Bone marrow (tissue), 2 donors: ENCODE measurements at places on chromosomes 3 and 15.

DNA sequence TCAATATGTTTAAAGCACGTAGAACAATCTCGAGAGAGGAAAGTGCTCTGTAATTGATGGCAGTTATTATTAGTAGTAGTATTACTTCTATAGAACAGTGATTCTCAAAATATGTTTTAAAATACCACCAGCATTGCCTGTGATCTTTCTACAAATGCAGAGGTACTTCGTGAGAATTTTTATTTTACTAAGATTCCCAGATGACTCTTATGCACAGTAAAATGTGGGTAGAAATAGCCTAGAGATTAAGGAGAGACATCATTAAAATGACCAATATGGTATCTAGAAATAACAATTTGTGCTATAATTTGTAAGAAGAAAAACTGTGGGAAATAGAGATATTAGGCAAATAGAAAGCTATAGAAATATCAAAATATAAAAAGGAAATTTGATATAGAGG, 157.9 kb downstream of the SUCNR1 start:
- DNase-seq, result no peak

GRCh38 chr3:51933471-51934138, 8.1 kb downstream of the RRP9 start:
- no peak for DNase-seq

- DNase-seq, result no peak
Observed at GRCh38 chr3:97992547-97993173, 20.4 kb upstream of the RIOX2 start.

DNA sequence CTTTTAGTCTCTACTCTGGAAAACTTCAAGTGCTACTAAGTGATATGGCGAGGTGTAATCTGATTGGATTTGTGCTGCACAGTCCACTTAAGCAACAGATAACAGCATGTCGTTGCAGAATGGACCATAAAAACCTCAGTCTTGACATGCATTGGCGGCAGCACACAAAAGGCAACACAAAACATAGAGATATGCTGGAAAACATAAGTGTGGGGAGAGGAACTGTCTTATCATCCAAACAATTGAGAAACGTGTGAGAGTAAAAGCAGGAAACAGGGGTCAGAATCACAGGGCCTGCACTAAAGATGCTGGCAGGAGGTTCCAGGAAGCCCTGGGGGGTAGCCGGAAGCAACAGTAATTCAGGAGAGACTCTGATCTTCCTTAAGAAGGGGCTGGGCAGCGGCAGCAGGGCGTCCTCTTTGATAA, 82.1 kb downstream of the CGNL1 start:
- no peak for DNase-seq

DNA sequence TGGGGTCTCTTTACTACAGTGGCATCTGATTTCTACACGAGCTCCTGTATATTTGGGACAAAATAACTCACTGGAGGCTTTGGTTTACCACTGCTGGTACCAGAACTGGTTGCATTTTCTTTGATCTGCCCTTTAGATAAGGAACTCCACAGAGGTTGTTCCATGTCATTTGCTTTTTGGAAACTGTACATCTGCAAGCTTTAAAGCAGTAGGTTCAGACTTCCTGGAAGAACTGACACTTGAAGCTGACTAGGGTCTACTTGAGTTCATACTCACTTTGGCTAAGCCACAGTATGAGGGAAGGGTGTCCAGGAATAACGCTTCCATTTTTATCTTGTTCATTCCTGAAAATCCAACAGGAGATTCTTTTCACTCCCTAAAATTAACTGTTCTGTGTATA, 86.4 kb downstream of the WWTR1 start:
- no peak for DNase-seq

- DNase-seq, result no peak
Observed at GRCh38 chr15:51424780-51425179, 83.3 kb downstream of the GLDN start.

DNA sequence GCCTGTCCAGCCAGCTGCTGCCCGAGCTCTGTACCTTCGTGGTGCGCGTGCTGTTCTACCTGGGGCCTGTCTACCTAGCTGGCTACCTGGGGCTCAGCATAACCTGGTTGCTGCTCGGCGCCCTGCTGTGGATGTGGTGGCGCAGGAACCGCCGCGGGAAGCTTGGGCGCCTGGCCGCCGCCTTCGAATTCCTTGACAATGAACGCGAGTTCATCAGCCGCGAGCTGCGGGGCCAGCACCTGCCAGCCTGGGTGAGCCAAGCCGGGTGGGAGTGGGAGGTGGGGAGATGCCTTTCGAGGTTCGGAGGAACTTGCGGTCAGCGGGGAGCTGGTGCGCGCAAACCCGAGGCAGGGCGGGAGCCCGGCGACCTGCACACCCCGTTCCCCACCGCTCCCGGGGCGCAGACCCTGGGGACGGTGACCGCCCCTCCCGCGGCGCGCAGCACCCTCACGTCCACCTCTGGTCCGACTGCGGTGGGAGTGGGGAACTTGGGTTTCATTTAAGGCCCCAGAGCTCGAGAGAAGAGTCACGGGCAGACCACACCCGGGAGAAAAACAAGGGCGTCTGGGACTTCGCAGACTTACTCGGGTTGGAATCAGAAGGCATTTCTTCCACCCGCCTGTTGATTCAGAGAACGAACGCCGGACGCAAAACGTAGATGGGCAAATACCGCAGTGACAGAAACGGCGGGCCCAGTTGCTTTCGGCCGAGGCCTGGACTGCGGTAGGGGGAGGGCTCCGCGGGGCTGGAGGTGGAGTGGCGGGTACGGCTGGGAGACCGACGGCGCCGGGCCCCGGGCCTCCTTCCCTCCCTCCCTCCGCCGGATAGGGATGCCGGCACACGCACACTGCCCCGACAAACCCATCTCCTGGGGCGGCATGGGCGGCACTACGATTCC, 708 bp downstream of the ESYT3 start:
- no peak for DNase-seq

DNA sequence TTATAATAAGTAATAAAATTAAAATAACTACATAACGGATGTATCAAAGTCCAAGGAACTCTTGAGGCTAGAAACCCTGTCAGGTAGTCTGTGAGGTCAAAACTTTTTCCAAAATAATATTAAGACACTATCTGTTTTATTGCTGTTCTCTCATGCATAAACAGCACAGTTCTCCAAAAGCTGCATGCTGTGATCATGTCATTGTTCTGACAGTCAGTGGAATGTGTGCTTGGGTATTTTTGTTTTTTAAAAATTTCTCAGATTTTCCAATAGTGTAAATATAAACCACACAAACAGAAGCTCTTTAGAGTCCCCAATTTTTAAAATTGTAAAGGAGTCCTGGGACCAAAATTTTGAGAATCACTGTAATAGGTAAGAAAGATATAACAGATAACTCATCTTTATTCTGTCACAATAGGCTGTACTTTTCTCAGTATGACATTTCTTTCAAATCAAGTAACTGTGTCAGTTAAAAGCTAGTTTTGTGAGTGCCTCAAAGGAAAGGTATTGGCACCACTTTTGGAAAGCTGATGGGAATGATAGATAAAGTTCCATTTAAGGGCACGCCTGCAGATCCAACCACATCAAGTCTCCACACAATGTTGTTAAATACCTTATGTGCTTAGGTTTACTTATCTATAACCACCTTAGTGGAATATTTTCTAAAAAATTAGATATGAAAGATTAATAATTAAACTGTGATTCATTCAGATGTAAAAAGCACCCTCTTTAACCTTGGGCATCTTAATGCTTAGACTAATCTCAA, 49.3 kb downstream of the CEP152 start:
- no peak for DNase-seq

- DNase-seq, result no peak
Observed at GRCh38 chr3:52827866-52828376, 2.6 kb downstream of the ITIH4 start.

- DNase-seq, result no peak
Observed at GRCh38 chr3:141373768-141374526, 5.6 kb downstream of the ZBTB38 start.

DNA sequence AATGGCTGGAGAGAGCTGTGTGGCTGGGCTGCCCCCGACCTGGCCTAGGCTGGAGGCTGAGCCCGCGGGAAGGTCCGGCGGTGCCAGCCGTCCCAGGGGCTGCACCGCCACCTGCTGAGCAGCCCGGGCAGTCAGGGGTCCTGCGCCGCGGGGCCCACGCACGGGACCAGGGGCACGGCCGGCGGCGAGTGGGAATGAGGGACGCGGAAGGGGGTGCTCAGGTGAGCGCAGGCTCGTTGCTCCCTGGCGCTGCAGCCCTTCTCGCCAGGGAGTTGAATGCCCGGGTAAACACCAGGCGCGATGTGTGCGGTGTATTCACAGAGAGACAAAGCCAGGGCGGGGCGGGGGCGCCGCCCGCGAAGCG, 666 bp upstream of the SEMA3F start:
- no peak for DNase-seq

- no peak for DNase-seq
Observed at GRCh38 chr3:12425850-12426579, 58.3 kb upstream of the TSEN2 start.

DNA sequence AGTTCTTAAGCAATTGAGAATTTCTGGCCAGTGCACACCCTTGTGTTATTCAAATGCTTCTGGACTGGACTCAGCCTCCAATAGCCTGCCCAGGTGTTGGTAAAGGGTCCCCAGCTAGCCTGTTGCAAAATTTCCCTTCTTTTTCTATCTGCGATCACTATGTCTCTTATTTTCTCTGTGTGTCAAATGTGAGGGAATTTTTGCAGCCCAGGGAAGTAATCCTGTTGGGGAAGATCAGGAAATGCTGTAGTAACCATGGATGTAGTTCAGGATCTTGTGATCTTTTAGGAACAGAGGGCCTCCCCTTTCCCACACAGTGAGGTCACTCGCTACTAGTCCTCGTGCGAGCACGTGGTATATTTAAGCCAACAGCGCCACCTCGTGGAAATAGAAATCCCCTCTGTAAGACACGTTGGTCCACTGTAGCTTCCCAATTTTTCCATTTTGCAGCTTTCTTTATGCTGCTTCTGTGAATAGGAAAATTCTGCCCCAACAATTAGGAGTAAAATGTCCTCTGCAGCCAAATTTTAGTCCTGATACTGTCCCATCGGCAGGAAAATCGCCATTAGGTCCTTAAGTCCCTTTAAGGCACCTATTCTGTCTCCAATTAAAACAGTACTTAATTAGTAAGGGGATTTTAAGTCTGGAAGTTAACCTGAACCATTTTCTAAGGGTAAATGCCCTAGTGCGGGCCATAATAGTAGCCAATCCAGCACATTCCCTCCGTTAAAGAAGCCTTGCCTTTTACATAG, 4.0 kb upstream of the SMCO1 start:
- no peak for DNase-seq

GRCh38 chr15:56765251-56765650, 31.9 kb upstream of the ZNF280D start:
- DNase-seq, result no peak

DNA sequence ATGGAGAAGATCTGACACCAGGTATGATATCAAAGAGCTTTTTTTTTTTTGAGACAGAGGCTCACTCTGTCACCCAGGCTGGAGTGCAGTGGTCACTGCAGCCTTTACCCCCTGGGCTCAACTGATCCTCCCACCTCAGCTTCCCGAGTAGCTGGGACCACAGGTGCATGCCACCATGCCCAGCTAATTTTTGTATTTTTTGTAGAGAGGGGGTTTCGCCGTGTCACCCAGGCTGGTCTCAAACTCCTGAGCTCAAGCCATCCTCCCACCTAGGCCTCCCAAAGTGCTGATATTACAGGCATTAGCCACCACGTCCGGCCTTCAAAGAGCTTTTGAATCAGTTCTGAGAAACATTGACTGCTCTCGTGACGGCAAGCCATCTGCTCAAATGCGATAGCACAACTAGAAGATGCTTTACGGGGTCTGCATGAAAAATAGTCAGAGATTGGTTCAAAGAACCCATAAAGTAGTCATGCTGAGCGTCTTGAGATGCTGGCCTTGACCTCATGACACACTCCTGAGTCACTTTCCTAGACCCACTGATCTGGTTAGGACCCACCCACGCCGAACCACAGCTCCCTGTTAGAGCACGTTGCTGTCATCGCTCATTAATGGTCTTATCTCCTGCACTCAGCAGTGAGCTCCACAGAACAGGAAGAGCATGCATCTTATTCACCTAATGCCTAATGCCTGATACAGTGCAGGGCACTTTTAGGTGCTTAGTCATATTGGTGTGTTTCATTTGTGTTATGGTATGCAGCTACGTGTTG, 57.0 kb upstream of the NR2F2 start:
- no peak for DNase-seq

- no peak for DNase-seq
Observed at GRCh38 chr3:55297706-55298105, 189.4 kb downstream of the WNT5A start.

DNA sequence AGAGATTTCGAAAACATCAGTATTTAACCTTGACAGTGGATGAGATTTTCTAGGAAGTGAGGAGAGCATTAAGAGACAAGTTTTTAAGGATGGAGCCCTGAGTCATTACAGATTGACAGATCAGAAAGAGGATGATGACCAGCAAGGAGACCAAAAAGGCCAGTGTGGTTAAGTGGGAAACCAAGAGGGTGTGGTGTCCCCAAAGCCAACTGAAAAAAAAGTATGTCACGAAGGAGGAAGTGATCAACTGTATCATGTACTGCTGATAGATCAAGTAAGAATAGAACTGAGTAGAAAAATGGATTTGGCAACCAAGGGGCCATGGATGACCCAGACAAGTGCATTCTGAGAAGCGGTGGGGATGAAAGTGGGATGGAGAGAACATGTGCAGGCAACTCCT, 491.8 kb downstream of the FHIT start:
- no peak for DNase-seq

GRCh38 chr3:5002174-5002870, 23.1 kb downstream of the BHLHE40 start:
- DNase-seq, result peak; percentile 99

- DNase-seq, result no peak
Observed at GRCh38 chr15:72554471-72555425, 80.6 kb downstream of the ARIH1 start.

DNA sequence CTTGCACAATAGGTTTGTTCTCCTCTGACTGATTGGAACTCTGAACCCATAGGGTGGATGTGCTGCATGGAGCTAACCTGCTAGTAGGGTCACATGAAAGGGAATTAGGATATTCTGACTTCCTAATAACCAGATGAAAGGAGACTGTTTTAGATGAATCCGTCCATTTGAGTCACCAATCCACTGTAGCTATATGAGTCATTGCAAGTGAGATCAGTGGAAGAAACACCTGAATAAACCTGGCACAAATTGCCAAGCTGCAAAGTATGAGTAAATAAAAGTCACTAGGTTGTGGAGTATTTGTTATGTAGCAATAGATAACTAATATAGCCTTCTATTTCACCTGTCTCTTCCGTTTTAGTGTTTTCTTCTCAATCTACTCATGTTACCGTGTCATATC, 584.4 kb downstream of the PDCD6IP start:
- DNase-seq, result no peak

GRCh38 chr3:157257101-157257500, 97.2 kb upstream of the CCNL1 start:
- DNase-seq, result no peak
